ENCODE measurements at places on chromosomes 1 and 21.

DNA sequence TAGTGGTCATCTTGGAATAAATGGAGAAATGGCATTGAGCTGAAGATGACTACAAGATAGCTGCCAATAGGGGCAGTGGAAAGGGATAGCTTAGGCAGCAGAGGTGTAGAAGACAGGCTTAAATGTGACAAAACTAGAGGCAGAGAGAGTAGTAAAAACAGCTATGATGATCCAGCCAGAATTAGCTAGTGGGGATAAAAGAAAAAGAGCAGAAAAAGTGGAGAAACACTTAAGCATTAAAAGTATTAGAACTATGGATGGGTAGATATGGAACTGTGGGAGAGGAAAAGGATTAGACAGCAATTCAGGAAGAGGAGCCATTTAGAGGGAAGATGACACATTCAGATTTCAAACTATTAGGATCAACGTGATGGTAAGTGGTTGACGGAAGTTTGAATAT, 202.5 kb upstream of the SAMSN1 start:
- DNase-seq, result no peak

- no peak for DNase-seq
Measured at GRCh38 chr1:173224280-173224892, 17.3 kb upstream of the TNFSF4 start.

DNA sequence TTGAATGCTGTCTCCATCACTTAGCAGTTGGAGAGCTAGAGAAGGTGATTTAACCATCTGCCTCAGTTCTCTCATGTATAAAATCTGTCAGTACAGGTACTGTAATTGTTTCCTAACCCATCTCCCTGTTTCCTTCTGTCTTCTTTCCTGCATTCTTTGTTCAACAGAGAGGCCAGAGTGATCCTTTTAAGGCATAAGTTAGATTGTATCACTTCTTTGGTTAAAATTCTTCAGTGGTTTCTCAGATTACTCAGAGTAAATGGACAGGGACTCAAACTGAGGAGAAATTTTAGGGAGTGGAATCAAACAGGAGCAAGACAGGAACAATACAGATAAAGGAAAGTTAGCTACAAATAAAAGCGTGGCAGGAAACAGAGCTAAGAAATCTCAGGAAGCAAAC, 45.2 kb upstream of the SSX2IP start:
- peak; percentile 49 for DNase-seq

DNA sequence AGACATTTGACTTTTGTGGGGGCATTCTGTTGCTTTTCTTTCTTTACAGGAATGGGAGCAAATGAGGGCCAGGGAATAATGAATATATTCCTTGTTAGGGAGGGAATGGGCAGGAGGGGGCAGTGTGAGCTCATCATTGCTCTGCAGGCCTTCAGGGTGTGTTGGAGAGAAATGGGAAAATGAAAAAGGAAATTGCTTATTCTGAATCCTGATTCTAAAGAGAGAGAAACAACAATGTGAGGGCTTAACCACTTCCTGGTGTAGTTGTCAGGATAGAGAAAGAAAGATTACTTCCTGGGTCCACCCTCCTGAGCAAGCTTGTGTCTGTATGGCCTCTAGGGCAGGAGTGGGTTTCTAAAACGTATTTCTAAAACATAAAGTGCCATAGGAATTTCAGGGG, 28.3 kb downstream of the VANGL2 start:
- DNase-seq, result peak; percentile 57

- DNase-seq, result no peak
Measured at GRCh38 chr1:90142697-90143096, 147.8 kb downstream of the ZNF326 start.

GRCh38 chr1:158016651-158017335, 23.3 kb downstream of the KIRREL1 start:
- DNase-seq, result peak; percentile 43

DNA sequence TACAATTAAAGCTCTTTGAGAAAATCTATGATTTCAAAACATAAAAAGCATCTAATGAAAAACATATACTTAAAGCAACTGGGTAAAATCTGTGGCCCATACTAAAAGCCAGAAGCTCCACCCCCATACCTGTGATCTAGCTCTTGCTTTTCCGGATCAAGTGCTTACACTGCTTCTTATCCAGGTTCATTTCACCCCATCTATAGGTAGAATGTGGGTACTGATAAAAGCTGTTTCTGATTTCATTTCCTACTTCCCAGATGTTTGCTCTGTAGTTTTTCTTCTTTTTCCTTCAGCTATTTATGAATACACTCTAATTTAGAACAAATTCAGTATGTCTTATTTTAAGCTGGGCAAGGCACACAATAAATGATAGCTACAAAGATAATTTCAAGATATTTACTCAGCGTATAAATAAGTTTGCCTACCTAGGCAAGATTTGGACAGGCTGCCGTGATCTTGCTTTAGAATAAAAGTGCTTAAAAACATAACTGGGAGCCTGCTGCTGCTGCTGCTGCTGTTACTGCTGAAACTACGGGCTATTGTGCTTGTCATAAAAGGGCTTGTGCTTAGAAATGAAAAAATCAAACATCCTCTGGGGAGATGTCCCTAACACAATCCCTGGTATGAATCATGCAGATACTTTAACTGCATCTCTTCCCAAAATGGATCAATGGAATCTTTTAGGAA, 2.1 kb downstream of the SIPA1L2 start:
- DNase-seq, result peak; percentile 22

DNA sequence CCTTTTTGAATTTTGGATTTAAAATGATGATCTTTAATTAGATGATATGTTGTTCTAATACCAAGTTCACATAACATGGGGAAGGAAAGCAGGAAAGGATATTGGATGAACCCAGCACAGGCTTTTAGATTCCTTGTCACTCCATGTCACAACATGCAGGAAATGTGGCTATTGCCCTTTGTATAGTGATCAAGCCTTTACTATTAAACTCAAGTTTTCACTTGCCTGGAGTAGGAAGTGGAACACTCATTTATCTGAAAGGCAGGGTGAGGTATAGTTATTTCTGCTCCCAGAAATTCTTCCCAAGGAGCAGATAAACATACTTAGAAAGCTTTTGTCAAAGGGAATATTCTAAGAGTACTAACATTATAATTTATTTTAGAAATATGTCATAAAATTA, 37.2 kb upstream of the BCAS2 start:
- DNase-seq, result no peak

DNA sequence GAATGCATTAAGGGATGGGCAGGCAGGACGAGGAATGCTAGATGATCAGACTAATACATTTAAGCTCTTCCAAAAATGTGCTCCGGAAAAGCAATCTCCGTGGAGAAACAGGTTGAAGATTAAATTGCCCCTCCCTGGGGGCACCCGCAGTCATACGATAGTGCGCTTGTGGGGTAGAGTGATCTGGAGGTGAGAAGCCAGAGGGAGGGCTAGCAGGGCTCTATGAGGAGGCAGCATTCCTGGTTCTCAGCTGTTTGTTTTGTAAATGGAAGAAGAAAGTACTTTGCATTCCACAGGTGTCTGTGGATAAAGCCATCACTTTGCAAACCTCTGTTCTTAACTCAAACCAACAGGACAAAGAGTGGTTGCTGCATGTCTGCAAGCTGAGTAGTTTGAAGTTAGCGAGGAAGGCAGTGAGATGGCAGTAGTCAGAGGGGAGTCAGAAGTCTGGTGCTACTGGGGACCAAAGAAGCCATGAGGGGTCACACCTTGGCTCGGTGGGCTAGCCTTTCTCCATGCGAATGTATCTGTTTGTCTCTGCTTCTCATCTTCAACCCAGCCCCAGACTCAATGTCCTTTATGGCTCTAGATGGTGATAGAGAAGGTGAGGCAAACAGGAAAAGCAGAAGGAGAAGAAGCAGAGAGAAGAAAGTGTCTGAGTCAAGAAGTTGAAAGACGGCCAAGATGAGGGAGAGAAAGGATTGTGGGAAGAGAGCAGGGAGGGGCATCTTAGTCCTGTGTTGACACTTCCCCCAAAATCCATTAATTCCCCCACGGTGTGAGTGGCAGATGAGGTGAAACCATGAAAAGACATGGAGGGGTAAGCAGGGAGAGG, 65.2 kb upstream of the GJA8 start:
- no peak for DNase-seq

DNA sequence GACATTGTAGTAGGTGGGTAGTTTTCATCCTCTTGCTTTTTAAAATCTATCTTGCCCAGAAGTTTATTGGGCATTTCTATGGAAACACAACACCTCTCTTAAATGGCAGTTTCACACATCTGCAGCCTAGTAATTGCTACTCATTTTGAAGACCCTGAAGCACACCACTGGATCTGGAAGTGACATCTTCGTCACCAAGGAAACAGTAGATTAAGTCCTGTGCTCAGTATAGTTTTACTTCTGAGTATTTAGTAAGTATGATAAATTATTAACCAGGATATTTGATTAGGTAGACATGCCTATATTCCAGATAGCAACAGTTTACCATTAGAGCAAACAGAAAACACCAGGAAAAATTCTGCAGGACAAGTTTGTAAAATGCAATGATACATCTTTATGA, 48.7 kb downstream of the UCK2 start:
- no peak for DNase-seq

DNA sequence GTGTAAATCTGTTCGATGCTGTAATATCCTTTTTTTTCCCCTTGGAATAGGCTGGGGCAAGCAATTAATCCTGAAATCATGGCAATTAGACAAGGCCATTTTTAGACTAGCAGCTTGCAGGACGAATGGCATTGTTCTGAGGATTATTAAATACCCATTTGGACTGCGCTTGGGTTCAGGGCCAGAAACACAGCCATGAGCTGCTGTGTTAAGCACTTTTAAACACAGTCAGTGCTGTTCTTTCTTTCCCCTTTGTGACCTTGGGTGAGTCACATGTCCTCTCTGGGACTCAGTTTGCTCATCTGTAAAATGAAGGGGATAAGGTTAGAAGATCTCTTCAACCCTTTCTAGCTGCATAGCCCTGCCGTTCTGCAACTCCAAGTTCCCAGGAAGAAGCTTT, 58.6 kb upstream of the C8B start:
- no peak for DNase-seq

DNA sequence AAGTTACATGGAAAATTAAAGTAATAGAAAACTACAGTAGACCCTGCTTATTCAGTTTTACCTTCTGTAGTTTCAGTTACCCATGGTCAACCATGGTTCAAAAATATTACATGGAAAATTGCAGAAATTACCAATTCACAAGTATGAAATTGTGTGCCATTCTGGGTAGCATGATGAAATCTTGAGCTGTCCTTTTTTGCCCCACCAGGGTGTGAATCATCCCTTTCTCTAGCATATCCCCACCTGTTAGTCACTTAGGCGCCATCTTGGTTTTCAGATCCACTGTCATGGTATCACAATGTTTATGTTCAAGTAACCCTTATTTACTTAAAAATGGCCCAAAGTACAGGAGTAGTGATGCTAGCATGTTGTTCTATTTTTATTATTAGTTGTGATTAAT, 3.5 kb upstream of the LRIF1 start:
- DNase-seq, result no peak

- peak; percentile 46 for DNase-seq
Measured at GRCh38 chr1:100736324-100736723, 16.8 kb downstream of the VCAM1 start.

GRCh38 chr1:43293176-43293575, 7.6 kb upstream of the TIE1 start:
- DNase-seq, result no peak

Data from fibroblast of skin of right biceps (primary cell).